ENCODE measurements at places on chromosomes 12 and 14. TPM values are rescaled to one million over a fixed set of nuclear protein-coding genes. Genes with fewer than 3 reads are reported as not detected.

ERBB3 gene
- 337 TPM for total RNA-seq

CD163L1 gene
- total RNA-seq, result 0.20 TPM

TAC3 gene
- 2.5 TPM for total RNA-seq

GALNT9 gene
- not detected for total RNA-seq

MYF5 gene
- total RNA-seq, result not detected

FGF6 gene
- not detected for total RNA-seq

DEPDC4 gene
- total RNA-seq, result 0.95 TPM

- H3K27ac ChIP-seq, result no peak overlapping the region
- no peak overlapping the region for H3K4me3 ChIP-seq
- no peak for DNase-seq
Measured at GRCh38 chr12:69897744-69898143, 72.7 kb downstream of the MYRFL start.

- H3K27ac ChIP-seq, result no peak overlapping the region
- no peaks in the 10 kb centered on the region for H3K36me3 ChIP-seq
- DNase-seq, result no peak
- H3K4me1 ChIP-seq, result no peaks in the 10 kb centered on the region
Measured at GRCh38 chr12:94255006-94255405, 106.6 kb downstream of the PLXNC1 start.

DNA sequence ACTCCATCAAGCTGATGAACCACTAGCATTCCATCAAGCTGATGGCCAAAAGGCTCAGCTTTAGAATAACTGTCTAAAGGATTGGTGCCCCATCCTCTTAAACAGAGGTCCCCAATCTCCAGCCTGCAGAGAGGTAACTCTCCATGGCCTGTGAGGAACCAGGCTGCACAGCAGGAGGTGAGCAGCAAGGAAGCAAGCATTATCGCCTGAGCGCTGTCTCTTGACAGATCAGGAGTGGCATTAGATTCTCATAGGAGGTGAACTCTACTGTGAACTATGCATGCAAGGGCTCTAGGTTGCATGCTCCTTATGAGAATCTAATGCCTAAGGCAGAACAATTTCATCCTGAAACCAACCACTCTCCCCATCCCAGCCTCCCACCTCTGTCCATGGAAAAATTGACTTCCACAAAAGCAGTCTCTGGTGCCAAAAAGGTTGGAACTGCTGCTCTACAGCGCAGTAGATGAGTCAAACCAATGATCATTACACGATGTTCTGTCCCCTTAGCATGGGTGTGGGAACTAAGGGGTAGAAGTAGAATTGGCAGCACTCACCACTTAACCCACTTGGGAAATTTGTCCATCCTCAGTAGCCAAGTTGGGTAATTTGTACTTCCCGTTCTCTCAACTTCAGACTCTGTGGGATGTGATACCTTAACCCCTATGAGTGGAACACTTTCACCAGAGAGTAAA, 66.9 kb downstream of the ANKS1B start:
- H3K36me3 ChIP-seq, result no peaks in the 10 kb centered on the region
- no peaks in the 10 kb centered on the region for H3K4me1 ChIP-seq
- DNase-seq, result no peak
- no peaks in the 10 kb centered on the region for H3K27me3 ChIP-seq
- H3K4me3 ChIP-seq, result no peak overlapping the region

GRCh38 chr14:90499121-90499520, 102.3 kb downstream of the CALM1 start:
- H3K27me3 ChIP-seq, result no peaks in the 10 kb centered on the region
- H3K4me3 ChIP-seq, result no peak overlapping the region
- no peaks in the 10 kb centered on the region for H3K36me3 ChIP-seq
- DNase-seq, result no peak

GRCh38 chr12:66662179-66662578, 16.7 kb downstream of the GRIP1 start:
- H3K27me3 ChIP-seq, result no peaks in the 10 kb centered on the region
- H3K36me3 ChIP-seq, result no peaks in the 10 kb centered on the region
- H3K4me1 ChIP-seq, result no peaks in the 10 kb centered on the region
- H3K27ac ChIP-seq, result no peak overlapping the region
- H3K4me3 ChIP-seq, result no peak overlapping the region

GRCh38 chr12:27148791-27149190, 66.4 kb upstream of the C12orf71 start:
- no peaks in the 10 kb centered on the region for H3K27me3 ChIP-seq
- H3K27ac ChIP-seq, result no peak overlapping the region

DNA sequence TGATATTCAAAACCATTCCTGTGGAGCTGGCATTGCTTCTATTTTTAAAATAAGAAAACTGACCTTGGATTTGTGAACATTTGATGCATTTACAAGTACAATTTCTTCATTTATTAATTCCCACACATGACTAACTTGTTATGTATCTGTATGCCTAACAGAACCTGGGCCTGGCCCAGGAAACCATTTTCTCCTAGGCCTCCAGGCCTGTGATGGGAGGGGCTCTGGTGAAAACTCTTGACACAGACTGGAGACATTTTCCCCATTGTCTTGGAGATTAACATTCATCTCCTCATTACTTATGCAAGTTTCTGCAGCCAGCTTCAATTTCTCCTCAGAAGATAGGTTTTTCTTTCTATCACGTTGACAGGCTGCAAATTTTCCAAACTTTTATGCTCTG, 42.0 kb downstream of the GLIPR1L2 start:
- H3K27me3 ChIP-seq, result no peaks in the 10 kb centered on the region
- no peaks in the 10 kb centered on the region for H3K36me3 ChIP-seq
- H3K4me1 ChIP-seq, result no peaks in the 10 kb centered on the region
- DNase-seq, result no peak

GRCh38 chr14:63277591-63278183, 41.0 kb downstream of the GPHB5 start:
- H3K4me1 ChIP-seq, result no peaks in the 10 kb centered on the region
- H3K27ac ChIP-seq, result no peak overlapping the region
- no peak for DNase-seq
- H3K27me3 ChIP-seq, result no peaks in the 10 kb centered on the region
- no peaks in the 10 kb centered on the region for H3K36me3 ChIP-seq

DNA sequence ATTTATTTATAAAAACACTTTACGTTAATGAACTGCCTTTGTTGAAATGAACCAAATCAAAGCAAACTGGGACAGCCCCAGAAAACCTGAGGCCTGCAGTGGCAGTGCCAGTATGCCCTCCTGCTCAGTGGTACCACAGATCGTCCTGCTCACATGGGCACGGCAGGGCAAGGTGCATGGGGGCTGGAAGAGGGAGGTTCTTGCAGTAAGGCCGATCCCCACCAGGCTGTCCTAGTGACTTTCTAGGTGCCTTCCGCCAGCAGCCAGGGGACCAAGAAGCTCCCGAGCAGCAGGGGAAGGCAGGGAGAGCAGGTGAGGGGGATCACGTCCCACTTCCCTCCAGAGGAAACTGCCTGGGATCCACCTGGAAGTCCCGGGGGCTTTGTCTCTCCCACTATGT, 63.9 kb downstream of the TESC start:
- no peak overlapping the region for H3K4me3 ChIP-seq
- no peak for DNase-seq
- H3K27ac ChIP-seq, result no peak overlapping the region
- peaks cover 26% of the 10 kb centered on the region for H3K27me3 ChIP-seq
- no peaks in the 10 kb centered on the region for H3K4me1 ChIP-seq
- no peaks in the 10 kb centered on the region for H3K36me3 ChIP-seq

DNA sequence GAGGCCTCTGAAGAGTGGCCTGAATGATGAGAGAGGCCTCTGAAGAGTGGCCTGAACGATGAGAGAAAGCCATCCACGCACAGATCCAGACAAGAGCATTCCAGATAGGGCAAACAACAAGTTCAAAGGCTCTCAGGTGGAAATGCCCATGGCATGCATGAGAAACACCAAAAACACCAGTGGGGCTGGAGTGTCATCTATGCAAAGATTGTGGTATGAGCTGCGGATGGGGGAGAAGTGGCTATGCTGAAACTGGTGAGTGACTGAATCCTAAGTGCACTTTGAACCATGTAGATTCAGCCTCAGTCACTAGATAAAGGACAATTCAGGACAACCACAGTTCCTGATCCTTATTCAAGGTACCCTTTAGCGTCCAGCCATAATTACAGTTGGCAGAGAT, 79.4 kb upstream of the GZMB start:
- DNase-seq, result no peak
- no peak overlapping the region for H3K4me3 ChIP-seq
- H3K27me3 ChIP-seq, result peaks cover 5% of the 10 kb centered on the region
- H3K27ac ChIP-seq, result no peak overlapping the region
- H3K4me1 ChIP-seq, result no peaks in the 10 kb centered on the region

DNA sequence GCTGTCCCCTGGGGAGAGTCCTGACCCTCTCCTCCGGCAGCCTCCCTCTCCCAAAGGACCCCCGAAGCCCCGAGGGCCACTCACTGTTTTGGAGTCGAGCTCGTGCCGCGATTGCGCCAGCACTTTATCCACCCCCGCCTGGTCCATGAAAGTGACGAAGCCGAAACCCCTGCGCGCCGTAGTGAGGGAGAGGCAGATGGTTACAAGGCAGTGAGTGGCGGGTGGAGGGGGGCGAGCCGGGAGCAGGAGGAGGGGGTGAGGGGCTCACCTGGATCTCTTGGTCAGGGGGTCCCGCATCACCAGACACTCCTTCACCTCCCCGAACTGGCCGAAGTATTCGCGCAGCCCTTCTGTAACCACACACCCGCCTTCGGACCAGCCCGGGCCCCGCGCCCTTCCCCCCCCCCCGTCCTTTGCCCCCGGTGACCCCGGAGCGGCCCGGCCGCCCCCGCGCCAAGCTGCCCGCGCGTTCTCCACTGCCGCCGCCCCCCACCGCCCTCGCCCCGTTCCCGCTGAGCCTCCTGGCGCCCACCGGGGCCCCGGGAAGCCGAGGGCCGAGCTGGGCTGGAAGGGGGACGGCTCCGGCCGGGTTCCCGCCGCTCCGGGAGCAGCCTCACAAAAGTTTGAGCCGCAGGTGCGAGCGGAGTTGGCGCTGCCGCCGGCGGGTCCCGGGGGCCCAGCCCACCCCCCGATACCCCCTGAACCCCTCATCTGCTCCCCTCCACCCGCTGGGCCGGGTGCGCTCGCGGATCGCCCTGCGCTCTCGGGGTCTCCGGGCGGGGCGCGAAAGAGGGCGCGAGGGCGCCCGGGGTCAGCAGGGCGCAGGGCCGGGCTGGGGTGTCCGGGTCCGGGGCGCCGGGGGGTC, 808 bp downstream of the MSI1 start:
- peaks cover 50% of the 10 kb centered on the region for H3K4me1 ChIP-seq
- peaks cover 47% of the 10 kb centered on the region for H3K27me3 ChIP-seq
- H3K27ac ChIP-seq, result peak overlapping the region; percentile 46
- peak overlapping the region; percentile 40 for H3K4me3 ChIP-seq
- H3K36me3 ChIP-seq, result no peaks in the 10 kb centered on the region

- H3K27ac ChIP-seq, result no peak overlapping the region
- H3K27me3 ChIP-seq, result no peaks in the 10 kb centered on the region
- H3K4me3 ChIP-seq, result no peak overlapping the region
- no peaks in the 10 kb centered on the region for H3K36me3 ChIP-seq
- no peak for DNase-seq
Measured at GRCh38 chr14:68757618-68758081, 35.2 kb downstream of the ZFP36L1 start.

- no peak overlapping the region for H3K4me3 ChIP-seq
- peaks cover 20% of the 10 kb centered on the region for H3K4me1 ChIP-seq
- no peak for DNase-seq
Measured at GRCh38 chr12:57220770-57221168, 4.2 kb downstream of the NXPH4 start.

DNA sequence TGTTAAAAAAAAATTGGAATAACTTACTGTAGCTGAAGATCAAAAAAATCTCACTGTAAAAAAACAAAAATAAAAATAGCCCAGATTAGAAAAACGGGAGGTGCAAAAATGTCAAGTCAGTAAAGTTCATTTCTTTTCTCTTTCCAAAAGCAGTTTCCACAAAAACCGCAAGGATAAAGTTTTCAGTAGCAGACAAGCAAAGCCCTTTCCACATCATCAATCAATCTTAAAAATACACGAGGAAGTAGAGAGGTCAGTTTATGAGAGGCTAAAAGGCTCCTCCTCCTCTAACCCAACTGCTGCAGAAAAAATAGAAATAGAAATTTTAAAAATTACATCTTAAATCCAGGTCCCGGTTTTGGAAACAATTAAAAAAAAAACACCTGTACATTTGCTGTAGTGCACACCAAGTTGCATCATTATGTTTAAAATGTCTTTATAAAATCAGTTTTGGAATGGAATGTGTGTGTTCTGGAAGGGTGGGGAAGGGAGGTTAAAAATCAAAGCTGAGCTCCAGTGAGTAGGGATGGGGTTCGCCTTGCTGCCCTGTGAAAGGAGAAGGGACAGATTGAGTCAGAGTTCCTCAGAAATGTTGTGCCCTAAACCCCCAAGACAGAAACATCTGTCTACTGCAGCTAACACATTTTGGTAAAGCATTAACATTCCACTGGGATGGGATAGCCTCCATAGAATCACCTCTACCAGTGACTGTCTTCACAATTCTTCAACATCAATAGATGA, 5.8 kb downstream of the HNRNPC start:
- DNase-seq, result no peak
- H3K4me1 ChIP-seq, result peaks cover 45% of the 10 kb centered on the region
- peak overlapping the region; percentile 16 for H3K27ac ChIP-seq
- H3K4me3 ChIP-seq, result peak overlapping the region; percentile 17
- peaks cover 39% of the 10 kb centered on the region for H3K36me3 ChIP-seq

DNA sequence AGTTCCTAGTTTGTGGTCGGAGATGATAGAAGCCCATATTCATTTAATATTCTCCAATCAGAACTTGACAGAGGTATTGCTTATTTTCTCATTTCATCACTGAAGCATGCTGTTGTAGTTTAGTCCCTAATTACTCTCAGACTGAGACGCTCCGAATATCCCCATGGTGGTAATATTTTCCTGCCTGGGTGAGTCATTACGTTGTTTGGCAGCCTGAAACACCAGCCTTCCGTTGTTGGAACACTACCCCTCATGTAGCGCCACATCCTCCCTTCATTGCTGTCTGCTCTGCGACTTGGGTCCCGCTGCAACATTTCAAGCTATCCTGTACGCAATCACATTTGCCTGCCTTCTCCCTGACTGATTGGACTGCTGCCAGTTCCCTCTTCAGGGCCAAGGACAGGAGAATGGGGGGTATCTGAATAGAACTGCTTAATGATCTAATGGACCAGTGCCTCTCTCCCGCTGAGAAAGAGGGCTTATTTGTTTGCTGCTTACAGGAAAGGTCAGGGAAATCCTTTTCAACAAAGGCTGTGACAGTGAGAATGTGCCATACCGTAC, 369.1 kb downstream of the NPAS3 start:
- H3K4me1 ChIP-seq, result no peaks in the 10 kb centered on the region
- no peak overlapping the region for H3K27ac ChIP-seq
- H3K4me3 ChIP-seq, result no peak overlapping the region
- no peak for DNase-seq
- no peaks in the 10 kb centered on the region for H3K36me3 ChIP-seq

GRCh38 chr14:77623201-77623600, 6.8 kb upstream of the SPTLC2 start:
- H3K4me1 ChIP-seq, result no peaks in the 10 kb centered on the region
- peak overlapping the region; percentile 73 for H3K27ac ChIP-seq
- H3K36me3 ChIP-seq, result no peaks in the 10 kb centered on the region
- no peak for DNase-seq
- no peaks in the 10 kb centered on the region for H3K27me3 ChIP-seq

- H3K27ac ChIP-seq, result peak overlapping the region; percentile 59
- no peaks in the 10 kb centered on the region for H3K27me3 ChIP-seq
- no peak for DNase-seq
- H3K4me1 ChIP-seq, result peaks cover 15% of the 10 kb centered on the region
- no peak overlapping the region for H3K4me3 ChIP-seq
Measured at GRCh38 chr14:59359431-59360124, 105.6 kb downstream of the GPR135 start.

- no peaks in the 10 kb centered on the region for H3K36me3 ChIP-seq
- H3K27me3 ChIP-seq, result no peaks in the 10 kb centered on the region
- H3K27ac ChIP-seq, result peak overlapping the region; percentile 47
- no peak for DNase-seq
- peaks cover 17% of the 10 kb centered on the region for H3K4me1 ChIP-seq
Measured at GRCh38 chr14:91348845-91349465, 68.7 kb downstream of the CCDC88C start.
